MCF 10A (cell line): ENCODE measurements at places on chromosomes 2 and 18.

- no peak for DNase-seq
These were observed 21.2 kb downstream of the OSR1 start for GRCh38 chr2:19337202-19337601.

DNA sequence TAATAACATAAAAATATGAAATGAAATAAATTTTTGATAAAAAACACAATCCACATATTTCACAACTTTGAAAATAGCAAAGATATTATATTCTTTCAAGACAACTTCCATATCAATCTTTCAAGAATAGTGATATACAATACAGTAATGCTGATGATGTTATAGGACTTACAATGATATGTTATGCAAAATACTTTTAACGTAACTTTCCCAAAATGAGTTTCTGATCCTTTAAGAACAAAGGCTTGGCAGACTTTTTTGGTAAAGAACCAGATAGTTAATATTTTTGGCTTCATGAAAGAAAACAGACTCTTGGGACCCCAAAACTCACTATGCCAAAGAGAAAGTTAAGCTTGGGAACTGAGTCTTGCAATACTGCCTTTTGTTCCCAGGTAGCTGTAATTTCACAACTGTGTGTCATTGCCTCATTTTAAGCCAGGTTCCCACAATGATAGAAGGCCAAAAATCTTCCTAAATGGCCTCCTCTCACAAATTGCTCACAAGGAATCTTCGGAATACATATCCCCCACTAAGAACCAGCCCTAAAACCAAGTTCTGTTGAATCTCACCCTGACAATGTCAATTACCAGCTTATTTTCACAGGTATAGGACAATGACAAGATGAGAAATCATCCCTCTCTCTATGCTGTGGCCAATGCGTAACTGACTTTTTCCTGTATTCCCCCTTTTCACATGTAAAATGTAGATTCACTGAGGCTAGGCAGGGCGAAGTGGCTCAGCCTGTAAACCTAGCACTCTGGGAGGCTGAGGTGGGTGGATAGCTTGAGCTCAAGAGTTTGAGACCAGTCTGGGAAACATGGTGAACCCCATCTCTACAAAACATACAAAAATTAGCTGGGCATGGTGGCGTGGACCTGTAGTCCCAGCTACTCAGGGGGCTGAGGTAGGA is 54.8 kb upstream of the STRN start:
- no peak for DNase-seq

DNA sequence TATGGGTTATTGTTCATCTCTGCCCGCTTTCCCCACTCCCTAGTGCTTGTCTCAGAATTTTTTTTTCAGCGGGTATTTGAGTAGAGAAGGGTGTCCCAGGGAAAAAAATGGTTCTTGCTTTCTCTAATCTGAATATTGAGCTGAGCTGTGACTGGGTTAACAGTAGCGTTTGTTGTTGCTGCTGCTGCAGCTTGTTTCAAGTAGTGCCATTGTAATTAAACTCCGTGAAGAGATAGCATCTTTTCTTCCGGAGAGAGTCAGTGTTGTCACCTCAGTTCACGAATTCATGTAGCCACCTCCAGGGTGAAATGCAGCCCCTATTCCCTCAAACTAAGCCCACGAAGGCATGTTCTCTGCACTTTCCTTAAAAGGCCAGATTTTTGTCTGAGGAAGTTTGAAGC is 1.5 kb upstream of the AAK1 start:
- DNase-seq = no peak

DNA sequence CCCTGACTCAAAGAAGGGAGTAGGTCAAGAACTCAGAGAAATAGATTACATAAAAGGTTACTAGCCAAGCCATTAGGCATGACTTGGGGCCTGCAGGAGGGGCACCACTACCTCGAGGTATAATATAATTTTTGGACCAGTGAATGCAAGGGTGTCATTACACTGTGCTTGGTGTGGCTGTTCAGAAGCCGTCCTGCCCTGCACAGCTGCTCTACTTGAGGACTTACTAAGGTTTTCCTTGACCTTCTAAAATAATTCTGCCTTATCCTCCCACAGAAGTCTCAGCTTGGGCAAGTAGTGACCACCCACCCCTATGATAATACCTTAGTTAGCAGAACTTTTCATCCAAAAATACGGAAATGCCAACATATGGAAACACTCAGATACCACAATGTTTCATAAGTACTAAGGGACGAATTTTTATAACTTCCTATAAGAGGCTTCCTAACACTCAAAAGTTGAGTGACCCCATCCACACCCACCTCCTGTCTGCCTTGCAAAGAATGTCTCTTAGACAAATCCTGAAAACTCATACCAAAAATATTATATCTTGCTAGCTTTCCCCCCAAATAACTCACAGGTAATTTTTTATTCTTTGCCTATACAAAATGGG is 17.7 kb upstream of the ATG16L1 start:
- no peak for DNase-seq

DNA sequence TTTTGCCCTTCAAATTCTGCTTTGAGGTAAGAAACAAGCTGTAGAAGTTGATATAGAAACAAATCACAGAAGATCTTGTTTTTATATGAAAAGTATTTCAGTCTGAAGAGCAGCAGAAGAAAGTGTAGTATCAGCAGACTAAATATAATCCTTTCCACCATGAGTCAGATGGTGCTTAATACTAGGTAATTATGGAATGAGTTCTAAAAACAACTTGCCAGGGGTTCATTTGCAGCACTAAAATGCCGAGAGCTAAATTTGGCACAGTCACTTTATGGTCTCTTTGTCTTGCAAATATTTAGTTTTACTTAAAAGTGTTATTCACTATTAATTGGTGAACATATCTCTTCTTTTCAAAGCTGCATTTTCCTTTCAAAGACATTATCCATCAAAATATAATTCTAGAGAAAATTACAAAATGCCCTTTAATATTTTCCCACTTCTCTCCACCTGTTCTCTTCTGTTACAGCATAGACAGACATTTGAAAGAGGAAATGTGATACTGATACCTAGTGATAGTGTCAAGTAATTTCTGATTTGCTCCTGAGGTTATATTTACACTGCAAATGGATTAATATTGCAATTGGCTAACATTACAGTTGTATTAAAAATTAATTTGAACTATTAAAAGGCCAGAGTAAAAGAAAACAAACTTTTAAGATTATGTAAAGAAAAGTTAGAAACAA is 5.3 kb downstream of the MYL1 start:
- no peak for DNase-seq

DNA sequence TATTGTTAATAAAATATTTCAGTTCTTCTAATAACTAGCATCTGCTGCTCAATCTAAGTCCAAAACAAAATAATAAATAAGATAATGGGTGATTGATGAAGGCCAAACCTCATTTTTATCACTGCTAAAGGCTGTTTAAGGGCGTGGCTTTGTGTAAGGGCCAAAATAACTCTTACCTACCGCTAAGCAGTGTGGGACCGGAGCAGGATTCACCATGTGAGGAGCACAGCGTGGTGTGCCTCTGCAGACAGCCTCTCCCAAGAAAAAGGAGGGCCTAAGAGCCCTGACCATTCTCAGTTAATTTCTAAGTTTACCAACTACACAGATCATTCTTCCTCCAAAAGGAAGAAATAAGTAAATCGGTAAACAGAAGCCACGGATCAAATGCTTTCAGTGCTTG is 353.7 kb downstream of the ARL6IP6 start:
- no peak for DNase-seq

- no peak for DNase-seq
These were observed 12.0 kb downstream of the TCF4 start for GRCh38 chr18:55576001-55576400.

DNA sequence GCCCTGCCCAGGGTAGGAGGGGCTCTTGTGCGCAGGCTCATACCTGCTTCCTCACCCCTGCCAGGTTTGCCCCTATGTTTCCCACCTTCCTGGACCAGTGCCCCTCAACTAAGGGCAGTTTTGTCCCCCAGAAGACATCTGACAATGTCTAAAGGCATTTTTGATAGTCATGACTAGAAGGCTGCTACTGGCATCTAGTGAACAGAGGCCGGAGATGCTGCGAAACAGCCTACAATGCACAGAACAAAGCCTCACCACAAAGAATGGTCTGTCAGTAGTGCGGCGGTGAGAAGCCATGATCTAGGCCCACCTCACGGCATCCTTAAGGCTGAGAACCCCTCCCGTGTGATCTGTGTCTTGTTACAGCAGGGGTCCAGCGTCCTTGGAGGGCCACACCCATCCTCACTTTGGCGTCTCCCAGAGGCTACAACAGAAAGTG is 96.0 kb downstream of the TMEM17 start:
- no peak for DNase-seq

GRCh38 chr2:234355021-234355720 is 141.7 kb downstream of the ARL4C start:
- no peak for DNase-seq

DNA sequence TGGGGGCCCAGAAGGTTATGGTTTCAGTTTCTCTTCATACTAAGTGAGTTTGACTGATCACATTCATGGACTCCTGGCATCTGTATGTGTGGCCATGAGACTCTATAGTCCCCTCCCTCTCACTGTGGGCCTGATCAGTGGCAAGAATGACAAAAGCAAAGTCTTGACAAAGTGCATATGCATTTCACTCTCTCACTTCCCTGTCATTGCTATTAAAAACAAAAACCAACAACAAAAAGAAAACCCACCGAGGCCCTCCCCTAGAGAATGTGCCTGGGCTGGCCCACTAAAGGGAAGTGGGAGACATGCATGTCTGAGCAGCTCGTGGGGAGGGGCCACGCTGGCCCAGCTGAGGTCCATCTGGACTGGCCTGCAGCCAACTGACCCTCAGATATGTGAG is 600.1 kb upstream of the RAB6C start:
- no peak for DNase-seq

GRCh38 chr18:55136258-55136657 is 177.0 kb upstream of the CCDC68 start:
- DNase-seq = no peak

DNA sequence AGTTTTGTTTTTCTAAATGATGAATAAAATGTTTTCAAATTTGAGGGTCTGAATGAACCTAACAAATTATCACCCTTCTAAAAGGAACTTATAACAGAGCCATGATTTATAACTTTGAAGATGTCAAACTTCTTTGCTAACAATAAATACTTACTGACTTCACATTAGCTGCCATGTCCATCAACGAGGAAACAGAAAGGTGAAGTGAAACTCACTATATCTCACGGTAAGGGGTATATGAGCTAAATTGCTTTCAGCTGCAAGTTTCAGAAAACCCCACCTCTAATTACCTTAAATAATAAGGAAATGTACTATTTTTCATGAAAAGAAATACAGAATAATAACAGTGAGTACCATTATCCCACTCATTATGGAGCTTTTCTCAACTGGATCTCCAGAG is 350.8 kb upstream of the NT5C1B start:
- no peak for DNase-seq

DNA sequence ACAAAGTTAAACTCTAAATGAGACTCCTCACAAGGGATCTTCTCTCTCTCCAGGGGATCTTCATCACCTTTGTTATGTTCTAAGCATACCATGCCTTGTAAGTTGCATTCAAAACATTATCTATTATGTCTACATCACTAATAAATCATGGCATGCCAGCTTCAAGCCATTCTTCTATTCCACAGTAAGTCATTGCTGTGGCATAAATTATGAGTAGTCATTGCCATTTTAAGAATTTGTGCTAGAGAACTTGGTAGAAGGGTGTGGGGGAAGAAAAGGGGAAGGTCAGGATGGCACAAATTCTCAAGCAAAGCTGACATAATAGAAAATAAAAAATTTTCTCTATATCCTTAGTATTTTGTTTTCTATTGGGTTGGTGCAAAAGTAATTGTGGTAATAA is 33.5 kb downstream of the BARD1 start:
- no peak for DNase-seq

DNA sequence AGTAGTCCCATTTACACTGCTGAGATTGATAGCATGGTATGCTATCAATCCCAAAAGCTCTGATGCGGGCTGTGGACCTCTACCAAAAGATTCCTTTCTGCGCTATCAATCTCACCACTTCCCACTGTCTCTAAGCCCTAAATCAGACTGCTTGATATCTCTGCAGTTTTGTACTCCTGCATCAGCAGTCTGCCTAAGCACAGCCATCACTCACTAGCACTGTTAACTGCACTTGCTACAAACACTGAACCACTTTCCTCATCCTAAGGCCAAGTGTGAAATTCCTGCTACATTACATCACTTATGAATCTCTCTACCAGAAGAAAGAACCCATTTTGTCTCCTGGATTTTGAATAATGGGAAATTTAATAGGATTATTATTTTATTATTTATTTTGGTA is 237.0 kb downstream of the HNMT start:
- DNase-seq = no peak

DNA sequence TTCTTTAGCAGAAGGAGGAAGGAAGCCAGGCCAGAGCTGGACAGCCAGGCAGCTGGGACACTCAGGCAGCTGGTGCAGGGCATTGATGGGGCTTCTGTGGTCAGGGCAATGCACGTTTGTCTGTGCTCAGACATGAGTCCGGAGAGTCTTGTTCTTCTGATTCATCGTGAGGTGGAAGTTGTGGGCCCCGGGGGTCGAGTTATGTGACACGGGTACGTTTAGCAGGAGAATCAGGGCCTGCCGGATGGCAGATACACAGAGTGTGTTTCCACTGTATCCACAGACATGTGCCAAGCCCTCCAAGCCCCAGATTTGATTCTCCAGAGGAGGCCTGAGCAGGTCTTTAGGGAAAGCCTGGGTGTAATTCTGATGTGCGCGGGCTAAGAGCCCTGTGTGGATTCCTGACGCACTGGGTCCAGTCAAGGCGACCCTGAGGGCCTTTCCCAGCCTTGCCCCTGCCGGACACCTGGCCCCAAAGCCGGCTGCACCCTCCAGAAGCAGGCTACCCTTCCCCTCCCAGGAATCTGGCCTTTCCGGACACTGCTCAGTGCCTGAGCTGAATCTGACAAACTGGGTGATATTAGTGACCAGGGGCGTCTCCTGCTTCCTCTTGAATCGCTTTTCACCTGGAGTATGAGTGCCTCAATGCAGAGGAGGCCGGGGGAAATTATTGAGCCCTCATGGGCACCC is 10.1 kb downstream of the ARHGEF4 start:
- DNase-seq = no peak

DNA sequence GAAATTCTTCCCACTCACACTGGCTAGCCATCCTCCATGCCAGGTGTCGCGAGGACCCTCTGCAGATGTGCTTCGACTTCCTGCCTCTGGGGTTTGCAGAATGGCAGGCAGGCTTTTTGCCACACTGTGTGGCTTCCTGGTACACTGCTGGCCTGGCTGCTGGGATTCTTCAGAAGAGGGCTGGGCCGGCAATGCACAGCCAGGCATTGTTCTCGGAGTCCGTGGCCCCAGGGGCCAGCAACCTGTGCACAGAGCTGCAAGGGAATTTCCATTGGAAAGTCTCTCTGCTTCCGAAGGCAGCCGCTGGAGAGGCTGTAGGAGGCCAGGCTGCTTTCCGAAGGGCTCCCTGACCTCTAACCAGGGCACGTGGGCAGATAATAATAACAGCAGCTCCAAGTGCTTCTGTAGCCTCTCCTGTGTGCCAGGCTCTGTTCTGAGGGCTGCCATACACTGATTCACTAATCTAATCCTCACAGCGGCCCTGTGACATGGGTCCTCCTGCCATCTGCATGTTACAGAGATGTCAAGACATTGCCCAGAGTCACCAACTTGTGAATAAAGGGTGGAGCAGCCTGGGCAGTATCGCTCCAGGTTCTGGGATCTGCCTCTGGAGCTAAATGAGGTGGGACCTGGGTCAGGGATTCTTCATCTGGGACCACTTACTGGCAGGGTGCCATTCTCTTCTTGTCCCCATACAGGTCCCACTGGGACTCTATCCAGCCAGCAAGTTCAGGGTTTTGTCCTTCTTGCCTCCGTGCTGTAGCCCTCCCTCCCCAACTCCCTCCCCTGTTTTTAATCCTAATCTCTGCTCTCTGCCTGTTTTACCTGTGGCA is 5.0 kb downstream of the LDLRAD4 start:
- no peak for DNase-seq
